ENCODE measurements at places on chromosomes 13 and 19.
A peak's percentile ranks its signal among the peaks of the same experiment; 100 is the strongest.

- DNase-seq = no peak
Observed at GRCh38 chr13:25847145-25847544, 204.7 kb downstream of the SHISA2 start.

- DNase-seq = no peak
Observed at GRCh38 chr13:34990399-34991214, 48.5 kb downstream of the NBEA start.

- DNase-seq = no peak
Observed at GRCh38 chr13:41199079-41199478, 4.7 kb upstream of the KBTBD7 start.

GRCh38 chr19:19076476-19076875, 12.7 kb downstream of the SLC25A42 start:
- no peak for DNase-seq

- DNase-seq = no peak
Observed at GRCh38 chr19:48095612-48096175, 14.9 kb downstream of the PLA2G4C start.

GRCh38 chr19:4115818-4116385, 8.0 kb downstream of the MAP2K2 start:
- no peak for DNase-seq

DNA sequence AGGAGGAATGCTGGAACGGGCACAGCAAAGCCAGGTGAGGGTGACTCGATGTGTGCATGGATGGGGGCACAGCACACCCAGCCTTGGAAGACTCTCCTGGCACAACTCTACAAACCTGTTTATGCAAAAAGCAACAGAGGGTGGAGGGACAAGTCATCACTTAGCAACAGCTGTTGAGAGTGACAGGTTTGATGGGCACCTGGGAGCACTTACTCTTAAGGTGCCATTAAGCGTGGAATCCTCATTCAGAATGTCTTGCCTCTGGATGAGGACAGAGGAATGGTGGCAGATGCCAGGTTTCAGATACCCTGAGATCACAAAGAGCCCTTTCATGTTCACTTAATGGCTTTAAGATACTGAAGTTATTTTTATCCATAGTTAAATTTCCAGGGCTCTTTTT, 97.0 kb downstream of the DCT start:
- no peak for DNase-seq

- DNase-seq = no peak
Observed at GRCh38 chr19:55082020-55082851, 6.6 kb downstream of the EPS8L1 start.

DNA sequence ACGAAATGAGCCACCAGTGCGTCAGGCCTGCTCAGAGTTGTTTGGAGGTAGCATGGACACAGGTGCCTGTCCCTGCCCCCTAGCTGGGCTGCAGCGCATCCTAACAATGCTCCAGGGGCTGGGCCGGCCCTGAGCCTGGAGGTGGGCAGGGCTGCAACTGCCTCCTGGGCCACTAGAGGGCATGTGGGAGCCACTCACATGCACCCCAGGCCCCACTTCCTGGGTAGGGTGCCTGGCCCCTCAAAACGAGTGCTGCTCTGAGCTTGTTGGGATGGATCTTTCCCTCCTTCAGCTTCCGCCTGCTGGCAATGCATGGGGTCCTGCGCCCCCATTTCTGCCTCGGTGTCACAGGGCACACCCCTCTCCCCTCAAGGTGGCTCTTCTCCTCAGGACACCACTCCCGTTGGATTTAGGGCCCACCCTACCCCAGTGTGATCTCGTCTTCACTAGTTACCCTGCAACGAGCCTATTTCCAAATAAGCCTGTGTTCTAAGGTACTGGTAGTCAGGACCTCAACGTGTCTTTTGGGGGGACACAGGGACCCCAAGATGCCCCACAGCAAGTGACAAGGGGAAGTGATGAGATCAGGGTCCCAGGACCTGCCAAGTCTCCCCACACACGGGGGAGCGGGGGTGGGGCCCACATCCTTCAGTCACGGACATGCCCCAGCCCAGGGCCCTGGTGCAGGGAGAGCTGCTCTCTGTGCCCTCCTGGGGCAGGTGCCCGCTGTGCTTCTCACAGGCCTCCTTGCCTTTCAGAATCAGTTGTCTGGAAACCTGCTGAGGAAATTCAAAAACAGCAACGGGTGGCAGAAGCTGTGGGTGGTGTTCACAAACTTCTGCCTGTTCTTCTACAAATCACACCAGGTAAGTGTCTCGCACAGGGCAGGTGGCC, 131.3 kb downstream of the STK24 start:
- DNase-seq = peak; percentile 75

- DNase-seq = no peak
Observed at GRCh38 chr19:48745208-48745995, 1.3 kb downstream of the IZUMO1 start.

- no peak for DNase-seq
Observed at GRCh38 chr13:103466761-103467160, 400.5 kb upstream of the SLC10A2 start.

DNA sequence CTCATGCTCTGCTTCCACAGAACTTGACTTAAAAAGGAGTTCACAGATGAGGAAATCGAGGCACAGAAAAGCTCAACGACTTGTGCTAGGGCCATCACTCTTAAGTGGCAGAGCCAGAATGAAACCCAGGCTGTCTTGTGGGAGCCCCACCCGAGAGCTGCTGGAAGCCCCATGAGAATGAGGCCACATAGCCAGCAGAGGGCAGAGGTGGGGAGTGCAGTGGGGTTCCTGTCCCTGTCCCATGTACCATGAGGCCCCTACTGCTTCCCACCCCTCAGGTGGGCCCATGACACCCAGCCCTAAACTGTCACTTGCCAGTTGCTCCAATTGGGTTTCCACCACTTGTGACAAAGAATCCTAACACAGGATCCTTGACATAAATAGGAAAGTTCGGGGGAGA, 175.9 kb downstream of the IRS2 start:
- no peak for DNase-seq

DNA sequence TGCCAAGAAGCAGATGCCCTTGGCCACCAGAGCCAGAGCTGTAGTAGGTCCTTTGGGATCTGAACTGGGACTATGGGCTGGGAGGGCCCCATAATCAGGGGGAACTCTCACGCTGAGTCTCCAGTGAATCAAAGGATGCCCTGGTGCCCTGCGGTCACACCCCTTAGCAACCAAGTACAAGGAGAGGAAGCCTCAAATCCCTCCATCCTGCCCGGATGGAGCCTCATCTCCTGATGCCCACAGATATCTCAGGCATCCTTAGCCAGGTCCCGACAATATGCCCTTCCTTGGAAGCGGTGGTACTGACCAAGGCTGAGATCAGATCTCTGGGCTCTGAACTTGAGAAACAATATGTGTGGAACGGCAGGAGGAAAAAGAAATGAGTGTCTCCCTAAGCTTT, 1.7 kb downstream of the PLEKHA4 start:
- no peak for DNase-seq

DNA sequence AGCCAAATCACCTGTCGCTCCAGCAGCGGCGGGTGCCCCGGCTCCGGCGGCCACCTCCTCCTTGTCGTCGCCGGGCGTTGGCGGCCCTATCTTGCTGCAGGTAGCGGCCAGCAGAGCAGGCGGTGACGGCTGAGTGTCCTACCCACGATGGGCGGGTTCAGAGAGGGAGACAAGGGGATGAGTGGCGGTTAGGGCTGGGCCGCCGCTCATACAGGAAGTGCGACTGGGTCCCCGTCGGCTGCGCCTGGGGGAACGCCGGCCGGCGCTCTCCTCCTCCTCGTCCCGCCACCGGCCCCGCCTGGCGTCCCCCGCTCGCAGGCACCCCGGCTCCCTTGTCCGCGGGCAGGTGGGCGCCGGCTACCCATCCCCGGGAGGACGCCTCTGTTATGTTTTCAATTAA, 1692.0 kb downstream of the SLITRK5 start:
- no peak for DNase-seq

- no peak for DNase-seq
Observed at GRCh38 chr13:50422181-50423148, 407.2 kb downstream of the KCNRG start.

DNA sequence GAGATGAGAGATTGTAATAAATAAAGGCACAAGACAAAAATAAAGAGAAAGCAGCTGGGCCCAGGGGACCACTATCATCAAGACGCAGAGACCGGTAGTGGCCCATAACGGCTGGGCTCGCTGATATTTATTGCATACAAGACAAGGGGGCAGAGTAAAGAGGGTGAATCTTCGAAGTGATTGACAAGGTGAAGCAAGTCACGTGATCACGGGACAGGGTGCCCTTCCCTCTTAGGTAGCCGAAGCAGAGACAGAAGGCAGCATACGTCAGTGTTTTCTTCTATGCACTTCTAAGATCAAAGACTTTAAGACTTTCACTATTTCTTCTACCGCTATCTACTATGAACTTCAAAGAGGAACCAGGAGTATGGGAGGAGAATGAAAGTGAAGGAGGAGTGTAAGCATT, 4.6 kb upstream of the PRKCG start:
- no peak for DNase-seq

GRCh38 chr13:51453207-51453958, 547 bp upstream of the INTS6 start:
- DNase-seq = peak; percentile 36

DNA sequence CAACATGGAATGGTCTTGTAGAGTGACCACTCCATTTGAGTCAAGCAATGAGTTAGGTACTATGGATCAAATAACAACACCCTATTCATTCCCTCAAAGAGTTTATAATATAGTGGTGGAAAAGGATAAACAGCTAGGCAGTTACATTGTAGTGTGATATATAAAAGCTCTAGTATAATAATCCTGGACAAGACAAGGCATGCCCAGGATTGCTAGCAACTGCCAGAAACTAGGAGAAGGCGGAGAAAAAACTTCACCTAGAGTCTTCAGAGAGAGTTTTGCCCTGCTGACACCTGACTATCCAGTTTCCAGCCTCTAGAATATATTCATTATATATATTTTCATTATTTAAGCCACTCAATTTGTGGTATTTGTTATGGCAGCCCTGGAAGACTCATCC, 530.6 kb downstream of the KLF12 start:
- DNase-seq = no peak

DNA sequence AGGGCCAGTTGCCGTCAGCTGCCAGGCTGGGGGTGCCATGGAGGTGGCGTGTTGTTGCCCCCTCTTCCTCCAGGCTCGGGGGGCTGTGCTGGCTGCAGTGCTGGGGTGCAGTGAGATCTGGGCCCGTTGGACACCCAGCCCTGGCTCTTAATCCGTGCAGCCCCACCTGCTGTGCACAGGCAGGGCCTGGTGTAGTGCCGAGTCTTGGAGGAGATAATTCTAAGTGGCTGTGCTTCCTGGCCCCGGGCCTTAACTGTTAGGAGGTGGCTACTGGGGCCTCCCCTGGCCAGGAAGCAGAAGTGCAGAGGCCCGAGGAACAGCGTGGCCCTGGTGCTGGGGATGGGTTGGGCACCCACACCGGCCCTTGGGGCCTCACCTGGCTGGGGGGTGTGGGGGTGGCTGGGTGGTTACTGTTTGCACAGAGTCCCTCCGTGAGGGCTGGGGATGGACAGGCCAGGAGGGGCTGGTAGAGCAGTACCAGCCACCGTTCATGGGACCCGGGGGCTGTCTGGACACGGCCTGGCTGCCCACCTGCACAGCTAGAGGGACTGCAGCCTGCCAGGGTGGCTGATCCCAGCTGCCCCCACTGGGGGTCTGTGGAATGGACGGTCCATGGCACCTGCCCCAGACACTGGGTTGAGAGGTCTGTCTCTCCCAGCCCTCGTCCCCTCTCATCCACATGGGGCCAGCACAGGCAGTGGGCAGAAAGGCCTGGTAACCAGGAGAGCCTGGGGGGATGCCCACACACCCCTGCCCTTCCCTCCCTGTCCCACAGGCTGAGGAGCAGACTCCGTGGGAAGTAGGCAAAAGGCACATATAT, 3.3 kb downstream of the GPX4 start:
- DNase-seq = no peak

GRCh38 chr13:72384186-72384823, 343.1 kb downstream of the MZT1 start:
- DNase-seq = no peak

DNA sequence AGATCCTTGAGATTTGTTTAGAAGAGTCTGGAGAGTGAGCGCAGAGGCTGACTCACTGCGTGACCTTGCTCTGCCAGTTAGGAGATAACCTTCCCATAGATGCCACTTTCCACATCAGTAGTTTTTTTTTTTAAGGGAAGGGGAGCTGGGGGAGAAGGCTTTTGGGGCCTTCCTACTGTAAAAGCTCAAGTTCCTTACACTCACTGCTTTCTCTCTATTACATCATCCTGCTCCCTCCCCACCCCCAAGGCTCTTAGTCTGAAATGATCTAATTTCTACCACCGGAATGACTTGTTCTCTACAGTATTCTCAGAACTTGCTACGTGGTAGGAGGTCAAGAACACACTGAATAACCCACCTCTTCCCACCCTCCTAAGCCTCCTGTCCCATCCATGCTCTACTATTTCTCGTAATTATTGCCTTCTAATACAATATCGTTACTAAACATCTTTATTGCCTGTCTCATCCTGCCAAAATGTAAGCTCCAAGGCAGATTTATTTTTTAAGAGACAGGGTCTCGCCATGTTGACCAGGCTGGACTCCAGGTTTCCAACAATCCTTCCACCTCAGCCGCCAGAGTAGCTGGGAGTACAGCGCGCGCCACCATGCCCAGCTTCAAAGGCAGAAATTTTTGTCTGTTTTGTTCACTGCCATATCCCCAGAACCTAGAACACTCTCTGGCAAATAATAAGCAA, 1.2 kb downstream of the LONP1 start:
- no peak for DNase-seq

- DNase-seq = no peak
Observed at GRCh38 chr13:37685206-37685605, 86.6 kb upstream of the POSTN start.

- DNase-seq = no peak
Observed at GRCh38 chr13:105329359-105329758, 1206.1 kb downstream of the EFNB2 start.

GRCh38 chr13:36294096-36294495, 3.5 kb downstream of the CCDC169 start:
- no peak for DNase-seq

DNA sequence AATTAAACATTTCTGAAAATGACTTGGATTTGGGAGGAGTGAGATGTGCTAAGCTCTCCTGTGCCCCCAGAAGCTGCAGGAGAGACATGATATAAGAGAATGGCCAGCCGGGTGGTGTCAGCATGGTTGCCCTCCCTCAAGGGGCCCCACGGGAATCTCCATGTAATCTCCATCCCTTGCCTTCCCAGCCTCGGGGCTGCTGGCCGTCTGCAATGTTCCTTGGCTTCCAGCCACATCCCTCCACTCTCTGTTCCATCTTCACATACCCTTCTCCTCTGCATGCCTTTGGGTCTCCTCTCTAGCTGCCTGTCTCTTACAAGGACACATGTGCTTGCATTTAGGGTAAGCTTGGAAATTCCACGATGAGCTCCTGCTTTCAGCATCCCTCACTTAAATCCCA, 172.0 kb downstream of the TSHZ3 start:
- DNase-seq = no peak

GRCh38 chr13:51714663-51715168, 89.2 kb downstream of the DHRS12 start:
- DNase-seq = no peak
